Ovary (tissue), 10 donors: ENCODE measurements at places on chromosomes 5 and 9. TPM values are rescaled to one million over a fixed set of nuclear protein-coding genes. Genes with fewer than 3 reads are reported as not detected.

Gene TPPP
- 1.1 TPM for total RNA-seq

Gene HAND1
- not detected for total RNA-seq

Gene KIF3A
- 12.4 TPM for total RNA-seq

Gene ANKRD18B
- total RNA-seq, result 2.8 TPM

Gene PRRX2
- total RNA-seq, result 0.30 TPM

Gene SLC4A9
- not detected for total RNA-seq

Gene MGAT1
- total RNA-seq, result 84.0 TPM

Gene CATSPER3
- total RNA-seq, result 0.69 TPM

Gene QSOX2
- total RNA-seq, result 10.4 TPM

Gene TIFAB
- not detected for total RNA-seq

Gene SPATA31C1
- not detected for total RNA-seq

Gene GABRA6
- not detected for total RNA-seq

Gene IL5
- not detected for total RNA-seq

Gene ITK
- 1.5 TPM for total RNA-seq

Gene SNCAIP
- total RNA-seq, result 30.8 TPM

Gene GMCL2
- total RNA-seq, result not detected

Gene HABP4
- total RNA-seq, result 23.4 TPM

Gene RETREG1
- 4.0 TPM for total RNA-seq

Gene PCDHGC3
- 67.7 TPM for total RNA-seq
